Activated B cell treated with CpG ODN at 0.5 μM for 24 hours (primary cell): ENCODE measurements at places on chromosomes 4 and X. TPM values are rescaled to one million over a fixed set of nuclear protein-coding genes. Genes with fewer than 3 reads are reported as not detected.

CFAP47 gene
- not detected in 2 replicates for total RNA-seq

PLAC1 gene
- not detected in 2 replicates for total RNA-seq

RBM41 gene
- 16.5 and 18.5 TPM in 2 replicates for total RNA-seq

REPS2 gene
- 1.6 and 2.0 TPM in 2 replicates for total RNA-seq

CT45A2 gene
- not detected in 2 replicates for total RNA-seq

KLF3 gene
- 14.5 and 15.9 TPM in 2 replicates for total RNA-seq

MTMR8 gene
- total RNA-seq = 4.3 and 4.7 TPM in 2 replicates

GAGE1 gene
- not detected in 2 replicates for total RNA-seq

SCML2 gene
- 1.3 and 2.1 TPM in 2 replicates for total RNA-seq

TRIM2 gene
- total RNA-seq = 5.1 and 5.5 TPM in 2 replicates

GUCY1A1 gene
- 0.51 and 0.71 TPM in 2 replicates for total RNA-seq

SPIN2A gene
- 1.2 and 1.6 TPM in 2 replicates for total RNA-seq

MAGEB1 gene
- not detected in 2 replicates for total RNA-seq

ITIH6 gene
- total RNA-seq = not detected in 2 replicates

NLRP2B gene
- total RNA-seq = not detected in 2 replicates

PLCXD1 gene
- total RNA-seq = 19.5 and 23.8 TPM in 2 replicates

NUDT10 gene
- total RNA-seq = 0.27 and 0.31 TPM in 2 replicates

ANOS1 gene
- total RNA-seq = 0.04 TPM in 1 of 2 replicates, not detected in the other

PAGE4 gene
- total RNA-seq = not detected in 2 replicates

HSFX4 gene
- not detected in 2 replicates for total RNA-seq

FAM9B gene
- not detected in 2 replicates for total RNA-seq

IL3RA gene
- 0.53 and 0.66 TPM in 2 replicates for total RNA-seq

TCEAL9 gene
- total RNA-seq = 0.35 and 0.88 TPM in 2 replicates

RENBP gene
- total RNA-seq = 14.5 and 20.2 TPM in 2 replicates

GNRHR gene
- not detected in 2 replicates for total RNA-seq

DUSP9 gene
- 0.10 TPM in 1 of 2 replicates, not detected in the other for total RNA-seq

MXD4 gene
- total RNA-seq = 28.7 and 36.7 TPM in 2 replicates

XAGE5 gene
- total RNA-seq = not detected in 2 replicates

EXOC1L gene
- total RNA-seq = not detected in 2 replicates

RIPPLY1 gene
- total RNA-seq = not detected in 2 replicates

DMD gene
- 18.5 and 22.9 TPM in 2 replicates for total RNA-seq

SCRG1 gene
- not detected in 2 replicates for total RNA-seq

LUZP4 gene
- total RNA-seq = not detected in 2 replicates

GYPB gene
- total RNA-seq = not detected in 2 replicates

UGT2B10 gene
- total RNA-seq = not detected in 2 replicates

PCDH7 gene
- not detected in 2 replicates for total RNA-seq

TMPRSS11E gene
- not detected in 2 replicates for total RNA-seq

CTBP1 gene
- 162 and 175 TPM in 2 replicates for total RNA-seq

STATH gene
- not detected in 2 replicates for total RNA-seq

JAKMIP1 gene
- total RNA-seq = 0.13 TPM in 1 of 2 replicates, not detected in the other

GPR50 gene
- total RNA-seq = not detected in 2 replicates

PTTG2 gene
- 1.9 and 2.2 TPM in 2 replicates for total RNA-seq

FAM53A gene
- total RNA-seq = 0.81 and 1.2 TPM in 2 replicates

ARHGAP10 gene
- total RNA-seq = 0.42 and 0.60 TPM in 2 replicates

TREX2 gene
- 1.9 and 3.2 TPM in 2 replicates for total RNA-seq

NUDT11 gene
- total RNA-seq = 0.29 TPM in 1 of 2 replicates, not detected in the other

DCAF8L1 gene
- not detected in 2 replicates for total RNA-seq

BEX2 gene
- 12.3 and 13.1 TPM in 2 replicates for total RNA-seq

P2RY4 gene
- total RNA-seq = 0.44 TPM in 1 of 2 replicates, not detected in the other

ASB9 gene
- total RNA-seq = not detected in 2 replicates

SULT1B1 gene
- 0.02 and 0.04 TPM in 2 replicates for total RNA-seq

SRPX2 gene
- total RNA-seq = not detected in 2 replicates

ZC4H2 gene
- total RNA-seq = 7.2 and 11.0 TPM in 2 replicates

MAP7D2 gene
- total RNA-seq = 0.16 and 0.32 TPM in 2 replicates

CLDN22 gene
- total RNA-seq = not detected in 2 replicates

MAML3 gene
- 1.9 and 2.6 TPM in 2 replicates for total RNA-seq
